ENCODE measurements at places on chromosomes 3 and 15. TPM values are rescaled to one million over a fixed set of nuclear protein-coding genes. Genes with fewer than 3 reads are reported as not detected.
A peak's percentile ranks its signal among the peaks of the same experiment; 100 is the strongest.

DNA sequence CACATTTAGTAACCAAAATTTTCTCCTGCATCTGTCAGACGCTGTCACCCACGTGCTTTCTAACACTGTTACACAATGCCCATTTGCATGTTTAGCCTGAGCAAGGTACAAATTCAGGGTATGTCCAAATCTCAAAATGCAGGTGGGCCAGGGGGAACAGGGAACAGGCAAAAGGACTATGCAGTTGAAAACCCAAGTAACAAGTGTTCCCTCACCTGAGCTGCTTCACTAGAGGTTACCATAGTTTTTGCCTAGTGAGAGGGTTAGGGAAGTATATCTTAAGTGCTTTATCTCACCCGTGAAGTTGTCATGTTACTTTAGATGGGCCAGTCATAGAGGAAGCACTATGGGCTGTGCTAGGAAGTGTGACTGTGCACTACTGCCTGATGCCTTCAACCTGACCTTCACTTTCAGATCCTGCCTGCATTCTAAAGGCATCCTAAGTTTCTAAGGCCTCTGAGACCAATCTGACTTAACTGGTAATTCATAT, 6.0 kb upstream of the TMEM87A start:
- no peak for DNase-seq

- DNase-seq, result peak; percentile 89
Observed at GRCh38 chr3:4584456-4585249, 91.5 kb downstream of the ITPR1 start.

DNA sequence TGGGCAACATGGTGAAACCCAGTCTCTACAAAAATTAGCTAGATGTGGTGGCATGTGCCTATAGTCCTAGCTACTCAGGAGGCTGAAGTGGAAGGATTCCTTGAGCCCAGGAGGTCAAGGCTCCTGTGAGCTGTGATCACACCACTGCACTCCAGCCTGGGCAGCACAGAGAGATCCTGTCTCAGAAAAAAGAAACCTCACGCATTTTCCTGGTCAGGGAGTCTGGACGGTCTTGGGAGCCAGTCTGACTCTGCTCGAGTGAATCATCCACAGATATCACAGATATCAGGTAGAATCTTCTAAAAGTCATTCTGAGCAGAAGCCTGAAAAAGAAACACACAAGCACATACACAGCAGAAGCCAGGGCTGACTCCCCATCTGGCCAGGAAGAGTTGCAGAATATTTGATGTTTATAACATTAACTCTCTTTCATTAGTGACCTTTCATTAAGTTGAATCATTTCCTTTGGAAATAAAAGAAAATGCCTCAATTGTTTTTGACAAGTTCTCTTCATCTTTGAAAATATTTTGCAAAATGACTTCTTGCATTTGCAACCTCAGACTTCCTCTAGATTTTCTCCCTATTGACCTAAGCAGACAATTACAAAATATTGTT, 56.5 kb upstream of the ABHD17C start:
- DNase-seq, result no peak

GRCh38 chr3:37029111-37029510, 35.8 kb downstream of the MLH1 start:
- DNase-seq, result peak; percentile 29

GRCh38 chr3:122694966-122695365, 14.3 kb downstream of the PARP14 start:
- no peak for DNase-seq

DNA sequence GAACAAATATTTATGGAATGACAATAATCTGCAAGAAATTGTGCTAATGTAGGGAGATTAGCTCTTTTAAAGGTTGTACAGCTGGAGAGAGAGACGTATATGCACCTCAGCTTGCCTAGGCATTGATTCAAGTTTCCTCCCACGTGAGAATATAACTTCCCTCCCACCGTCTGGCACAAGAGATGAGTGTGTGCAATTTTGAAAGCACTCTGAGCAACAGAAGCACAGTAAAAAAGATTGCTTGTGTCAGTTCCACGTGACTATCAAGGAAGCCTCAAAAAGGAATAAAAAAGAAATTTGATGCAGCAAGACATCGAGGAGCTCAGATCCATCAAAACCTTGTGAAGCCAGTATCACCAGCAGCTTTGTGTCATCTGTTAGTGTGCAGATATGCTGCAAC, 435.3 kb downstream of the TUSC7 start:
- no peak for DNase-seq

- no peak for DNase-seq
Observed at GRCh38 chr15:64501396-64501715, 41.0 kb downstream of the ZNF609 start.

GRCh38 chr3:148998297-148998696, 7.0 kb downstream of the GYG1 start:
- no peak for DNase-seq

The ANXA2 gene
- 2,826 TPM for total RNA-seq
